ENCODE measurements at places on chromosomes 16 and 17.

GRCh38 chr16:53159781-53160436 lies 105.1 kb downstream of the CHD9 start:
- no peak for DNase-seq

DNA sequence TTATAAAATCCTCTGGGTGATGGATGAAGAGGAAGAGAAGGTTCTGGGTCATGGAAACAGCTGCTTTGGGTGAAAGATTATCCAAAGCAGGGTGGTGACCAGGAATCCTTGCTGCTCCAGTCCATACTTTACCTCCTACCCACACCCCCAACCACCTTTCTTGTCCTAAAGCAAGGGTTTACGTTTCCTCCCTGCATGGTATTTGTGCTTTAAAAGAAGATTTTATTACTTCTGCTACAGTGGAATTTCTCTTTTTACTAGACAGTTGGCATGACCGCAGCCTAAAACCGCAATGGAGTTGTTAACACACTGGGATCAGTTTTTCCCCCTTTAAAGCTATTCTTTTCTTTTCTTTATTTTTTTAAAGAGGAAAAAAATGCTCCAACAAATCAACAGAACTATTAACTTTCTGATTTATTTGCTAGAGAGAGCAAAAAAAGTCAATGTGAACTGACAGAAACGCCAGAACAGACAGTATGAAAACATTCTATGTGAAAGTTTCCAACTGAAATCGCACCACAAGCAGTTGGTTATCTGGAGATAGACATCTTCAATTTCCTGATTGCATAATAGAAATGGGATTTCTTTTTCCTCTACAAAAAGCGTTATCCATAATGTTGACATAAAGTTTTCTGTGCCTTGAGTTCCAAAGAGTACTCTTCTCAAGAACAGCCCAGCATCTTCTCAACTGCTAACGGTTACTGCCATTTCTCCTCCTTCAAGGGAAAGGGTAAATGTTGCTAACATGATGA lies 236.0 kb downstream of the IRX3 start:
- DNase-seq, result no peak

- peak; percentile 87 for DNase-seq
Measured at GRCh38 chr16:70380248-70380918, 33.7 kb downstream of the DDX19A start.

GRCh38 chr16:5615868-5616642 lies 518.5 kb upstream of the EEF2KMT start:
- DNase-seq, result peak; percentile 4

- DNase-seq, result peak; percentile 68
Measured at GRCh38 chr17:14302091-14302430, 1.2 kb downstream of the HS3ST3B1 start.

Data from activated naive CD4-positive, alpha-beta T cell treated with Interleukin-2 at 50 U/mL for 16 hours (primary cell).